RPMI8226 (cell line): ENCODE measurements at places on chromosomes 7 and 10.

DNA sequence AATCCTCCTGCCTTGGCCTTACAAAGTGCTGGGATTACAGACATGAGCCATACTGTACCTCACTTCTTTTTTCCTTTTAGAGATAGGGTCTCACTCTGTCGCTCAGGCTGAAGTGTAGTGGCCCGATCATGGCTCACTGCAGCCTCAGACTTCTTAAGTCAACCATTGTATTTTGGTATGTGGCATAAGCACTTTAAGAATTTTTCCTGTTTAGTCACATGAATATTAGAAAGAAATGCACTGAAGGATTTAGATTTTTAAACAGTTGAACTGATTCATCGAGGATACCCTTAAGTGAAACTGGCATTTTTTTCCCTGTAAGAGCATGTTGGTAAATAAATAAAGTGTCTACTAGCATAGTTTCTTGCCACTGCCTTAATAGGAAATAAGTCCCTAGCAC, 319.3 kb upstream of the CACNA2D1 start:
- DNase-seq = no peak

DNA sequence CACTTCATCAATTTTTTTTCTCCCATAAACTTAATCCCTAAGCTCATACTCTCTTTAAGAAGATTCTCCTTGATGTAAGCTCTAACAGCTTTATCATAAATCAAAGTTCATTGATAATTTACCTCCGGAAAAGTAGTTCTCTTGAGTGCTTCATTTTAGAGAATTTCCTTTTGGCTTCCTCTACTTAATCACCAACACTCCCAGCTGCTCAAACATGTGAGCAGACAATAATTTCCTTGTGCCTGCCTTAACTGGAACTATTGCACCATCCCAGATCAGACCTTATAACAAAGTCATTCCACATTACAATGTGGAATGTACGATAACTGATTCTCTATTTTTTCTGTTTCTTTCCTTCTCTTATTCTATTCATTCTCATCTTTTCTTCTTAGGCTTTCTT, 5.9 kb downstream of the FEZF1 start:
- no peak for DNase-seq

DNA sequence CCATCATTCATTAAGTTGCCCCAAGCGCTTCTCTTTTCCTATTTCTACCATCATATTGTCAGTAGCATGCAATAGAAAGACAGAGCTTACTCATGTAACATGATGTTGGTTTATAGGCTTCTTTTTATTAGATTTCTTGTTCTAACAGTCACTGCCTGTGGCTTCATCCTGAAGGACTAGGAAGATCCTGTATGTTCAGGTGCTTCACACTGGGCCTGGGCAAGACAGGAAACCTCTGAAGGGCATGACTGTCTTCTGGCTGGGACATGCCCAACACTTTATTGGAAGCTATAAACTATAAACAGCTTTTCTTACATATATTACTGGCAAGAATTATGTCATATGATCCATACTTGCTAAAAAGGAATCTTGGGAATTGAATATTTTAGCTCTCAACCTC, 258.4 kb upstream of the AKR1E2 start:
- no peak for DNase-seq

GRCh38 chr7:140342727-140343514, 55.4 kb downstream of the SLC37A3 start:
- DNase-seq = no peak
